ENCODE measurements at places on chromosomes 7 and 10. TPM values are rescaled to one million over a fixed set of nuclear protein-coding genes. Genes with fewer than 3 reads are reported as not detected.

Gene FBXL13
- 1.3 TPM for total RNA-seq

Gene EN2
- not detected for total RNA-seq

Gene SPDYE16
- total RNA-seq = not detected

Gene CFAP46
- total RNA-seq = 2.4 TPM

Gene TRPV5
- not detected for total RNA-seq

Gene HOXA2
- total RNA-seq = 2.2 TPM

Gene KBTBD2
- total RNA-seq = 73.1 TPM

Gene DDC
- total RNA-seq = not detected

Gene CCDC71L
- 50.8 TPM for total RNA-seq

Gene GPR15LG
- total RNA-seq = not detected

Gene GPC2
- 3.9 TPM for total RNA-seq

Gene CPA4
- total RNA-seq = 0.27 TPM

Gene GNAT3
- total RNA-seq = not detected

Gene GDF2
- total RNA-seq = not detected

Gene ELN
- 0.07 TPM for total RNA-seq

Gene SLC13A1
- total RNA-seq = not detected

Measured in thoracic aorta endothelial cell (primary cell).